ENCODE measurements at places on chromosomes 11 and 22.
A peak's percentile ranks its signal among the peaks of the same experiment; 100 is the strongest.

DNA sequence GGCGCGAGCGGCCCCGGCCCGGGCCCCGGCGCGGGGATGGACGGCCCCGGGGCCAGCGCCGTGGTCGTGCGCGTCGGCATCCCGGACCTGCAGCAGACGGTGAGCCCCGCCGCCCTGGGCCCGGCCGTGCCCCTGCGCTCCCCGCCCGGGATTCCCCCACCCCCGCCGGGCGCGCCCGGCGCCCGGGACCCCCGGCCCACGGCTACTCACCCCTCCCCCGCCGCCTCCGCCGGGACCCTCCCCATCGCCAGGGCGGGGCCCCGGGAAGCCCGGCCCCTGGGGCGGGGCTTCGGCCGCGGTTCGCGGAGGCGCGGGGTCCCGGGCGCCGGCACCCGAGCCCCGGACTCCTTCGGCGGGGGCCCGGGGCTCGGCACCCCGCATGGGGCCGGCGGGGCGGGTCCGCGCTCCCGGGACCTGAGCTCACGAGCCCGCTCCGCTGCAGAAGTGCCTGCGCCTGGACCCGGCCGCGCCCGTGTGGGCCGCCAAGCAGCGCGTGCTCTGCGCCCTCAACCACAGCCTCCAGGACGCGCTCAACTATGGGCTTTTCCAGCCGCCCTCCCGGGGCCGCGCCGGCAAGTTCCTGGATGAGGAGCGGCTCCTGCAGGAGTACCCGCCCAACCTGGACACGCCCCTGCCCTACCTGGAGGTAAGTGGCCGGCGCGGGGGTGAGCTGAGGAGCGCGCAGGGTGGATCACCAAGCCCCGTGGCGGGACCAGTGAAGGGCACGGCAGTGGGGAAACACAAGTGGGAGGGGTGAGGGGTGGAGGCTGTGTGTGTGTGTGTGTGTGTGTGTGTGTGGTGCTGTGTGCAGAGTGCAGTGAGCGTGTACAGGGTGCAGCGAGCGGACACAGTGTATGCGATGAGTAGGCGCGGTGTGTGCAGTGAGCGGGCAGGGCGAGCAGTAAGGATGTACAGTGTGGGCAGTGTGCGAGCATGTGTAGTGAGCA lies 2.3 kb downstream of the SHANK3 start:
- peak; percentile 24 for DNase-seq

DNA sequence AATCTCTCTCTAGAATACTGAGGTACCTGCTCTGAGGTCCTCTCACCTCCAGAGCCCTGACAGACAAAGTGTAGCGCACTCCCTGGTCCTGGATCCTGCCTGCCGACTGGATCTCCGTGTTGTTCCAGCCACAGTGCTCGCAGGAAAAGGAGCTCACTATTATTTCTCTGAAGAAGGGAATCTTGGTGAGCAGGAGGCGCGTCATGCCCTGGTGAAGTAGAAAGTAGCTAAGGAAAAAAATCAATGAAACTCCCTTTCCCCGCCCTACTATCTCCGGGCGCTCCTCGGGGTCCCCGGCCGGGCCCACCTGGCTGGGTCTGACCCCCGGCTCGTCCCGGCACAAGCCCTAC lies 412 bp downstream of the ZPR1 start:
- DNase-seq: no peak

- no peak for DNase-seq
Measured at GRCh38 chr11:87286338-87286737, 248.6 kb downstream of the TMEM135 start.

DNA sequence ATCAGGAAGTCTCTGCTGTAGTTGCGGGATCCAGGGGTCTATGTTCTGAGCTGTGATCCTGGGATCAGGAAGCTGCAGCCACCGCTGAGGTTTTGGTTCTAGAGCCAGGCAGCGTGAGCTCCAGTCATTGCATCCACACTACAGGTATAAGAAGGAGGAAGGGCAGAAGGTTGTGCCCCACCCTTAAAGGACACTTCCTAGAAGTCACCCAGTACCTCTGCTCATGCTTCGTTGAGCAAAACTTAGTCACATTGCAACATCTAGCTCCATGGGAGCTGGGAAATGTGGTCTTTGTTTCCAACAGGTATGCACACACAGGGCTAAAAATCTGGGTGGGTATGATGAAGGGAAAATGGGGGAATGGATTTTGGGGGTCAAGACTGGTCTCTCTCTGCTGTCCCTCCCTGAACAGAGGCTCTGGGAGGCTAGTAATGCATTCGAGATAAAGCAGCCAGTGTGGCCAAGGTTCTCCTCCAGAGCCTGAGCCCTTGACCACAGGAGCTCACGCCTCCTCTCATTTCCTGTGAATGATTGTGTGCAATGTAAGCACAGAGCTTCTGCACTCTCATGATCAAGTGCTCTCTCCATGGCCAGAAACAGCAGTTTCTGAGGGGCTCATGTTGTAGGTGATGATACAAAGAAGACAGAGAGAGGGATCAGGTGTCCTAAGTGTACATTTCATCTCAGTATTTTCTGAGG lies 86.8 kb upstream of the OR4B1 start:
- DNase-seq: no peak

GRCh38 chr11:75141166-75141565 lies 9.7 kb upstream of the SLCO2B1 start:
- DNase-seq: no peak

GRCh38 chr22:41991111-41991510 lies 7.5 kb upstream of the WBP2NL start:
- no peak for DNase-seq

GRCh38 chr22:19872779-19873137 lies 18.1 kb upstream of the GNB1L start:
- no peak for DNase-seq

DNA sequence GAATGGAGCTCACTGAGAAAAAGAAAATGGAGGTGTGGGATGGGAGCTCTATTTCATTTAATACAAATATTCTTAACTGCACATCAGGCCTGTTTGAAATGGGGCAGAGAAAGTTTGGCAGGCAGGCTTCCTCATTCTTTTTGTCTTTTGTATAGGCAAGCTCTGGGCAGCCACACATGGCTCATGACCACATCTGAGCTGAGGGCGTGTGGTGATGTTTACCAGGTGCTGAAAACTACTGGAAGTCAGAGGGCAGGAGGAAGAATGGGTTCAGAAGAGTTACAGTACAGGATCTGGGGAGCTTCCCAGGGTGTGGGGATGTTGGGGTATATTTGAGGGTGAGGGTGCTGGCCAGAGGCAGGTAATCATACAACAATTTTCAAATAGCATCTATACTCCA lies 66.3 kb upstream of the NAV2 start:
- DNase-seq: no peak

GRCh38 chr11:69002570-69003231 lies 10.3 kb downstream of the MRGPRF start:
- no peak for DNase-seq

DNA sequence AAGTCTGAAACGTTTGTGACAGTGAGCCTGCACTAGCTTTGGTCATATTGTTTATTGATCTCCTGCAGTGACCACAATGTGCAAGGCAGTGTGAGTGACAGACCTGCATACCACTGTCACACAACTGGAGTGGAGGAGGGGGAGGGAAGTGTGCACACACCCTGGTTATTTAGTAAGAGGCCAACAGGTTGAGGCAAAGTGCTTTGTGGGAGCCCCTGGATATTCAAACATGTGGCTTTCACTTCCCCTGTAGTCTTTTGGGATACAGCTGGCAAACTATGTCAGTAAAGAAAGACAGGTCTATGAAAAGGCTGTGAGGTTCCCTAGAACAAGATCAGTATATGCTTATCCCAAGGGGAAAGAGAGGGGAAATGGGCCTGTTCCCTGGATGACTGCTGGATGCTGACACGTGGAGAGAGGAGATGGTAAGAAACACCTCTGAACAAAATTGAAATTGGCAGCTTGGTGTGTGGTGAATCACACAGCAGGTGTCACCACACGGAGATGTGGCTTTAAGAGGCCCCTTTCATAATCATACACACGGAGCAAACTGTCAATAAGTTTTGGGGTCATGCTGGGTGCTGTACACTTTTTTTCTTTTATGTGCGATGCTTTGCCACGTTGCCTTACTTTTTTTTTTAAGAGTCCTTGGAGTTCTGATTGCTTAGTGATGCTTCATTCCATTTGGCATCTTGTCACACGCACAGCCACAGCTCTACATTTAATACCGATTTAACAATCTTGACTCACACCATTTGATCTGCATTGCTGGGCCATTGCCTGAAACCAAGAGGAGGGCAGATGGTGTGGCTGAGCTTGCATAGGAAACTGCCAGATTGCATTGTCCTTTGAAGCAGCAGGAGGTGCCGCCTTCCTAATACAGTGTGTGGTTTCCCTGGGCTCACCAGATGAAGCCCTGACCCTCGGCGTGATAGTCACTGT lies 11.3 kb downstream of the OSBP2 start:
- DNase-seq: no peak

- no peak for DNase-seq
Measured at GRCh38 chr11:76810151-76810853, 27.1 kb downstream of the TSKU start.

GRCh38 chr11:109222761-109223160 lies 199.2 kb upstream of the C11orf87 start:
- no peak for DNase-seq

DNA sequence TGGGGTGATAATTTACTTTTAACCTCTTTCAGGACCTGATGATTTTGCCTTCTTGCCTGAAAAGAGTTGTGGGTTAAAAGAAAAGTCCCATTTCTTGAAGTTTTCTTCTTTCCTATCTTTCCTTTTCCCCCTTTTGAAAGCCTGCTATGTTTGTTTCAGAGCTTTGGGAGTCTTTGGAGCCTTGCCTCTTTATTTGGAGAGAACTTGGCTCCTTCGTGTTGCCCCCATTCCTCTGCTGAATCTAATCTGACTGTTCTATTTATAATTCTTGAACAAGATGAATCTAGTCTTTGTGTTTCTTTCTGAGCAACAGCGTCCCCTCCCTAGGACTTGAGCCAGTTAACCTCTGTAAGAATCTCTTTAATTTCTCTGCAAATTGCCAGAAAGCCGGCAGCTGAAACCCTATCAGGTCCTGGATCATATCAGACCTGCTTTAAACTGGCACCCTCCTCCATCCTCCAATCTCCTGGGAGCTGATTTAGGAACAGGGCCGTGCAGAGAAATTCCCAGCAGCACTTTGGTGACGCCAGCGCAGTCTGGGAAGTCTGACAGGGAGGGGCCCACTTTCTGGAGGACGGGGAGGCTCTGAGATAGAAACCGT lies 289.1 kb upstream of the SORL1-AS1 start:
- DNase-seq: no peak

DNA sequence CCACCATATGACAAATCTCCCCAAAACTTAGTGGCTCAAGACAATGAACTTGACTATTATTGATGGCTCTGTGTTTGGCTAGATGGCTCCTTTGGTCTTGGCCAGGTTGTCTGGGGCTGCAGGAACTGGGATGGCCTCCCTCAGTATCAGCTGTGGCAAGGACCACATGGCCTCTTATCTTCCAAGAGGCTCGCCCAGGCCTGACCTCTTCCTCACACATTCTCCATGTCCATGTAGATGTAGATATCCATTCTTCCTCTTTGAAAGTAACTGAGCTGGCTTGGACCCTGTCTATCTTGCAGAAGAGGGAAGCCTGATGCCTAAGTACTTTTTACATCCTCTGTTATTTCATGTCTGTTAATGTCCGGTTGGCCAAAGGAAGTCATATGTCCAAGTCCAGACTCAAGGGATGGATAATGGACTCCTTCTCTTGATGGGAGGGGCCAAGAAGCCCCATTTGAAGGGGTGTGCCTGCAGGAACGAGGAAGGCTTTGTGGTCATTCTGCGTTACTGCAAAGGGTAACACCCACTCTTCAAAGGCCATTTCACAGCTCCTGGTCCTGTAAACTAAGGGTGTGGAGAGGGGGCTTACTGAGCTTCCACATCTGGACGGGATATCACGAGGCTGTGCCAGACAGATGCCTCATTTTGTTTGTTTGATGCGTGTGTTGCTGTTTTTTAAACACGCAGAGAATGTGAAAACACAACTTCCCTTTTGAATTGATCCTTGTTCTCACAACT lies 87.1 kb downstream of the GRIK4 start:
- no peak for DNase-seq

DNA sequence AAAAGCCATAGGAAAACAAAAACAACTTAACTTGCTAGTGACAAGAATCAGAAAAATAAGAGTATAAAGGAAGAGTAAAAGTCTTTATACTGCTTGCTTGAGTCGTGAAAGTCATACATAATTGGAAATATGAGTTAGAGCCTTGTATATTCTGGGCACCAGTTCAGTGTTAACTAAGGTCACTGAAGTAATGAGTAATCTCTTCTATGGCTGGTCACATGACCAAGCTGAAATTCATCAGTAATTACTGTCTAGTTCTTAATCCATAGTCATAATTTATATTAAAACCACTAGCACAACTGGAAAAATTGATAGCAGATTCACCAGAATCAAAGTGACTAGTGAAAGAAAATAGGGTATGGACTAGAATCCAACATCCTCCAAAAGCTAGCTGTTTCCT lies 84.4 kb upstream of the SLC5A12 start:
- DNase-seq: no peak

- no peak for DNase-seq
Measured at GRCh38 chr11:128940156-128940555, 2.5 kb downstream of the TP53AIP1 start.

GRCh38 chr22:43953988-43954785 lies 1.1 kb upstream of the SAMM50 start:
- no peak for DNase-seq

DNA sequence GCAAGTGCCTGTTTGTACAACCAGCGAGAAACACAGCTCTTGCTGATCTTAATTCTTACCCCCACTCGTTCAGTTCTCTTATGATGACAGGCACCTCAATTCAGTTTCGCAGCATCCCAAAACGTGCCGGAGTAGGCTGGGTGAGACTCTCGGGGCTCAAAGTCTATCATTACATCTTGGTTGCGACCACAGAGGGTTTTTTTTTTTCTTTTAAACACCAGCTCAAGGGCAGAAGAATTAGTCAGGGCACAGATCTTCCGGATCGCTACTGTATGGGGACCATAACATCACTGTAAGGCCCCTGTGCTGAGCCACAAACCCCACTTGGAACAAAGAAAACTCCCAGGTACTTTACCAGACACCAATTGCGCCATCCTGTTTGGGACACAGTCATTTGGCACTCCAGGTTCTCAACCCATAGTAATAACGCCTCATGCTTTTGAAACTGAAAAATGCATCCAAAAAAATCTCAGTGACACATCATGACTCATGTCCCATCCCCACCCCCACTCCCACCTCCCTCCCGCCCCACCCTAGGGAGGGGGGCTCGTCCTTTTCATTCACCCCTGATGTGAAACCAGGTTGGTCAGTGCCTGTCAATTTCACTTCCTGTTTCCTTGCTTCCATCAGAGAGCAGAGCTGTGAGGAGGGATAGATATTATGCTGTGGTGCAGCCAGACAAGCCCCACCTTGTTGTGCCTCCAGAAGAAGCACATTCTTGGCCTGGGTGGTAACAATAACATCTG lies 41.0 kb upstream of the CD5 start:
- peak; percentile 73 for DNase-seq

GRCh38 chr11:73237471-73238290 lies 19.6 kb downstream of the P2RY2 start:
- DNase-seq: no peak

Measured in stimulated activated CD4-positive, alpha-beta T cell treated with anti-CD3 and anti-CD28 coated beads, Interleukin-2, amount 100 ng/mL, for 4 hours (primary cell).